ENCODE measurements at places on chromosomes 13 and 19.

DNA sequence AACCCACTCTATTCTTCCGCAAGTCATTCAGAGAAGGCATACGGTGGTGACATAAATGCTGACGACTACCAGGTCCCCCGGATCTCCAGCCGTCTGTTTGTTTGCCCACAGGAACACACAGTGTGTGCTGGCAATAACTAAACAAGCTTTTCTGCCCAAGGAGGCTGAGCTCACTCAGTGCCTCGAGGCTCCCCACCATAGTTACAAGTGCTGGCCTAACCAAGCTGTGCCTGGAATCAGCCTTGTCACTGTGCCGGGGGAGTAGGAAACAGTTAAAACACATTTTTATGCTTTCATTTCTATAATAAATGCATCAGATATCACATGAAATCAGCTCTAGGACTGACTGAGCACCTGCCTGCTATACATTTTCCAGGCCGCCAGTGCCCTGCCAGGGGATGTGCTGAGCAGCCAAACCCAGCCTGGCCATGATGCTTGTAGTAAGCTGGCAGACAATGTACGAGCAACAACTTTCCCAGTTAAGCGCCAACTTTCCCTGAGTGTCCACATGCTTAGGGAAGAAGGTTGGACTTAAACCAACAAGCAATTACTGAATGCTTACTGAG is 28.1 kb downstream of the BRD4 start:
- no peak for DNase-seq

GRCh38 chr19:47723581-47723940 is 10.3 kb downstream of the EHD2 start:
- DNase-seq = no peak

- no peak for DNase-seq
Observed at GRCh38 chr19:16366433-16367260, 42.0 kb downstream of the KLF2 start.

DNA sequence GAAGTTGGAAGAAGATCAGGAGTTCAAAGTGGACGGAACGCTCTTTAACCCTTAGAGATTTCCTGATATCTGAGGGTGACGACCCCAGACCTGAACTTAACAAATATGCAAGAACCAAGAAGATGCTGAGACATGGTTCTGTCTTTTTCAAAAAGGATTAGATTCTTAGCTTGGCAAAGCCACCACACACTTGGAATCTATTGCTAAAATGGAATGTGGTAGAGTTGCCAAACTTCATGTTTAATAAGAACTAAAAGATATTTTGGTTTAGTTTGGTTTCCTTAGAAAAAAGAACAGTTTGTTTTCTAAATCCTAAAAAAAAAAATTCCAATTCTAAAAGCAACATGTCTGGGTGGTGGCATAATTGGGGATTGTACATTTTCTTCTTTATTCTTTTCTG is 29.5 kb downstream of the UNC13A start:
- DNase-seq = no peak

DNA sequence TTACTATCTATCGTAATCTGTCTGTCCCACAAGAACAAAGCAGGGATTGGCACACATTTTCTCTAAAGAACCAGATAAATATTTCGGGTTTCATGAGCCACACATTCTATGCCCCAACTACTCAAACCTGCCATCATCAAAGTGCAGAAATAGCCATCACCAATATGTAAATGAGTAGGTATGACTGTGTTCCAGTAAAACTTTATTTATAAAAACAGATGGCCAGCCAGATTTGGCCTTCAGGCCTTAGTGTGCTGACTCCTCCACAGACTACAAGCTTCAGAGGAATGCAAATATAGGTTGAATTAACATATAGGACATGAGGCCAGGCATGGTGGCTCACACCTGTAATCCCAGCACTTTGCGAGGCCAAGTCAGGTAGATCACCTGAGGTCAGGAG is 8.9 kb upstream of the DNMT1 start:
- DNase-seq = no peak

DNA sequence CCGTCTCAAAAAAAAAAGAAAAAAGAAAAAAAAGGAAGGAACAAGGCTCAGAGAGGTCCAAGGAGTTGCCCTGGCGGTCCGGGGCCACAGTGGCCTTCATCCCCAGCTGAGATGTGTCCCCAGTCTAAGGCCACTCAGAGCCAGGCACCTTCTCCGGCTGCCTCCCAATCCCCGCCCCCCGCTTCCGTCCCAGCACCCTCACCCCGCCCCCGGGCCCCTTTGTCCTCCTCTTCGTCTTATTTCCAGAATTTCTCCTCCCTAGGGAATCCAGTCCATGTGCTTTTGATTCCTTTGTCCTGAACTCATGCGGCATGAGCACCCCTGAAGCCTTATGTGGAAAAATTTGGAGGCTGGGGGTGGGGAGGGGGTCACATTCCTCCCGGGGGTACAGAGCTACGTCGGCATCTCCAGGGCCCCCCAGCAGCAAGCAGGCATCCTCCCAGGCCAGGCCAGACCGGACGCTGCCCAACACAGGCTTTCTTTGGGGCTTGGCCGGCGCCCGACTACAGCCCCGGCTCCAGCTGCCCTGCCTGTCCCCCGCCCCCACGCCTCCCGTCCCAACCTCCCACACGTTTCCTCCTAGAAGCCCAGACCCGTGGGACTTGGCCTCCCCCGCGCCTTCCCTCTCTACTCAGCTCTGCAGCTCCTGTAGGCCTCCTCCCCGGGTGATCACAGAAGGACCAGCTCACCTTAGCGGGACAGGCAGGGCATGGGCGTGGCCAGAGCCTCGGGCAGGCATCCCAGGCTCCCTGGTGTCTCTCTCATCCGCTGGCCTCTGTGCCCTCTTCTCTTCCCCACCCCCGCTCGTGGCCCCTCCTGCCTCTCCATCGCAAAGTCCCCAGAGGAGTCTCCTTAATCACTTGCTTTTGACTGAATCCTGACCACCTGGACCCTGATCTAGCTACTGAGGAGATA is 17.8 kb upstream of the ADGRE5 start:
- no peak for DNase-seq

GRCh38 chr19:38692458-38693379 is 45.3 kb downstream of the ACTN4 start:
- DNase-seq = no peak

DNA sequence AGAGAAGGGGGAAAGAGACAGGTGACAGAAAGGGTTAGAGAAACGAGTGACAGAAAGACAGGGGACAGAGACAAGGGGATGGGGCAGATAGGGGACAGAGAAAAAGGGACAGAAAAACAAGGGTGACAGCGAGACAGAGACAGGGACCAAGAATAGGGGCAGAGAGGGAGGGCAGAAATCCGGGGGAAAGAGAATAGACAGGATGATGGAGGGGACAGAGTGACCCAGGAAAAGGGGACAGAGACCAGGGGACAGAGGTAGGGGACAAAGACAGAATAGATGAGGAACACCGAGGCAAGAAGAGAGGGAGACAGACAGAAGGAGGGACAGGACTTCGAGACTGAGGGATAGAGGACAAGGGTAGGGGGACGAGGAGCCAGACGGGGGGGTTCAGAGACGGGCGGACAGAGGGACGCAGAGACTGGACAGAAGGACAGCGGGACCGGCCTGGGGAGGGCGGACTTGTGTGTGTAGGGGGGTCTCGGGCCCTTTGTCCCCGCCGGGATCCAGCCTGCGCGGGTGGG is 593 bp downstream of the CADM4 start:
- no peak for DNase-seq

GRCh38 chr13:109655611-109656010 is 130.8 kb downstream of the IRS2 start:
- no peak for DNase-seq

GRCh38 chr19:1523412-1524286 is at the start of gene PLK5:
Gene PLK5, plus strand, starts transcription at chr19:1524077. Its CDS starts 2,920 bp downstream, at chr19:1526997.
- no peak for DNase-seq

- no peak for DNase-seq
Observed at GRCh38 chr13:113298043-113298945, 1.3 kb downstream of the LAMP1 start.

DNA sequence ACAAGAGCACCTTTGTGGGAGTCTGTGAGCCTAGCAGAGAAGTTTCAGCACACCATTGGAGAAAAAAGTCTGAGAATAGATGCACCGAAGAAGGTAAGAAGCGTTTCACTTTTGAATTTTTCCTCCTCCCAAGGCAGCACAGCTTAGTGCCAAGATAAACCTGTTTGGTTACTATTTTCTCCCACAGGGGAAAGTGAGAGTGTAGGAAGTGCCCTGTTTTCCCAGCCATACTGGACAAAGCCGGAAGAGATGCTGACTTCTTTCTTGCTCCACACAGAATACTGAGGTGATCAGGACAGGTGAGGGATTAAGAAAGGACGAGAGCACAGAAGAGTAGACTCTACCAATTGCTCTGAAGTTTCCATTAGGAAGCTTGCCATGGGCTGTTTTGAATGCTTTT is 1011.0 kb upstream of the MIR17HG start:
- DNase-seq = no peak

DNA sequence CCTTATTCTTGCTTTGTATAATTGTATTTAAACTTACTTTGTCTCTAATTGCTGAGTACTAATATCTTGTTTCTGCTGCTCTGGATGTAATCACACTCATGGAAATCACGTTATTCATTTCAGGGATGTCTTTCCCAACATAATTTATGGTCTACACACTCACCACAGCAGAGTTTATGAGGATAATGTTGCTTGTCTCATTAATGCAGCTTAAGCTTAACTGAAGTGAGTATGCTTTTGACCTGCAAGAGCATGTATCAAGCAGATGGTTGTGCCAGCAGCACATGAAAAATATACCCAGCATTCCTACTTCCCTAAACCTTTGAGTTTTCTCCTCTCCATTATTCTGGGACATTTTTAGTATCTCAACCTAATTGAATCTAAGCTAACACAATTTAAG is 1080.9 kb downstream of the SLITRK5 start:
- DNase-seq = no peak

DNA sequence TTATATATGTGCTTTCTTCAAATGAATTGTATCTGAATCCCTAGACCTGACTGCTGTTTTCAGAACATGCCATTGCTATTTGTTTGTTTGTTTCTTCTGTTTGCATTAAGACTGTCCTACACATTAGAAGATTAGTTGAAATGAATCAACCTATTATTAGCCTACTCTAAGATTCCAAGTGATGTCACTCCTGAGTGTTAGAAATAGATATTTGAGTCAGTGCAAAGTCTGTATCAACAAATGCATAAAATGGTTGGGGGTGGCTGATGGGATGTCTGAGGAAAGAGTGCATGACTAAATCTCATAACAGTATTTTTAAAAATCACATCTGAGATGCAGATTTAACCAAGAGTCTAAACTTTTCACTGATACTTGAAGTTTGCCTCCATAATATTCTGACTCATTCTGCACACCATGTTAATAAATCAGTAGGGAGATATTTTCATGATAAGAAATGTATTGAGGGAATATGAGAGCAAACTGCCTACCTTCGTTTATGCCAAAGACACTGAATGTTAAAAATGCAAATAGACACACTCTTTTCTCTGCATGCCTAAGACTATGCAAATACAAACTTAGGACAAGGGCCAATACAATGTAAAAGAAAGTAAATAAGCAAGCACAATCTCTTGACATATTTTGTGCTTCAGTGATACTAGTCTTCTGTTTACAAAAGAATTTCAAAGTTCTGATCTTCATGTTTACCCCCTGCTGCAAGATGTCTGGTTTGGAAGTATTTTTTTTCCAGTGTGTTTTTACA is 253.3 kb downstream of the LIG4 start:
- no peak for DNase-seq

GRCh38 chr19:38173291-38174041 is 50.6 kb downstream of the DPF1 start:
- peak; percentile 89 for DNase-seq

DNA sequence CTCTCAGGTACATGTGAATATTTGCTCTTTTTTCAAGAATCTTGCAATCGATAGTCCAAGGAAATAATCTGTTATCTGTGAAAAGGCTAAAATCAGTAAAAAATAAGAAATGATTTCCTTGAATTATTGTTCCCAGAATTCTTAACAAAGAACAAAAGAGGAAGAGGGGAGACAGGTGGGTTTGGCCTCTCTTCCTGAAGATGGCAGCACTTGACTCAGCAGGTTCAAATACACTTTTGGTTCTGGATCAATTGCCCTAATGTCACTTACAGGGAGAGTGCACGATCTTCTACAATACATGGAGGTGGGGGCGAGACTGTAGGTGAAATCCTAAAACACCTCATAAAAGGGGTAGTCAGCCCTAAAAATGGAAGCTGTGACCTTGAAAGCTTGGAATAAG is 358.7 kb downstream of the IRS2 start:
- DNase-seq = no peak

- DNase-seq = no peak
Observed at GRCh38 chr13:19782049-19782726, 557 bp downstream of the PSPC1 start.

DNA sequence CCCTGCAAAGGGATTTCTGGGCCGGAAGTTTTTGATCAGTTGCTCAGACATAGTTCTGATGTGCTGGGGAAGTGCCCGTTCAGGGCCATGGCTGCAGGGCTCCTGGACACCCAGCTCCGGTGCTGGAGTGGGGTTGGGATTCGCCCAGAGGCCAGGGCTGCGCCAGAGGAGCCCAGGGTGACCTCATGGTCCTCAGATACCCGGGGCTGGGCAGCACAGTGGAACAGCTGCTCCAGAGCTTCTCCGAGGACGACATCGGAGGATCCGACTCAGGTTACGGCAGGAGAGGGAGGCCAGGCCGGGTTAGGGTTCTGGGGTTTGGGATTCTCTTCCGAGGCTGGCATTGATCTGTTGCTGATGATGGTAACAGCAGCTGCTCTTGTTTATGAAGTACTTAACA is 20.9 kb downstream of the CARM1 start:
- no peak for DNase-seq

Measured in vagina (tissue), 2 donors.